WTC11 (cell line): ENCODE measurements at places on chromosomes 12 and 14. TPM values are rescaled to one million over a fixed set of nuclear protein-coding genes. Genes with fewer than 3 reads are reported as not detected.

ASCL1 gene
- 0.07 to 0.14 TPM (median 0.07 TPM) in 3 replicates for total RNA-seq

GRCh38 chr12:75853626-75854025 is 177.9 kb downstream of the PHLDA1 start:
- no peak for DNase-seq
- no peak overlapping the region for H3K4me3 ChIP-seq
- no peaks in the 10 kb centered on the region; the same call in 1 of the 2 replicates for H3K27me3 ChIP-seq
- no peak overlapping the region for H3K27ac ChIP-seq

GRCh38 chr14:28083389-28083788 is 683.2 kb upstream of the FOXG1 start:
- DNase-seq: no peak
- H3K27me3 ChIP-seq: no peaks in the 10 kb centered on the region
- peak overlapping the region; percentile 26; the same call in 1 of the 2 replicates for H3K27ac ChIP-seq
- no peaks in the 10 kb centered on the region for H3K36me3 ChIP-seq
- H3K4me1 ChIP-seq: peaks cover 35% of the 10 kb centered on the region

DNA sequence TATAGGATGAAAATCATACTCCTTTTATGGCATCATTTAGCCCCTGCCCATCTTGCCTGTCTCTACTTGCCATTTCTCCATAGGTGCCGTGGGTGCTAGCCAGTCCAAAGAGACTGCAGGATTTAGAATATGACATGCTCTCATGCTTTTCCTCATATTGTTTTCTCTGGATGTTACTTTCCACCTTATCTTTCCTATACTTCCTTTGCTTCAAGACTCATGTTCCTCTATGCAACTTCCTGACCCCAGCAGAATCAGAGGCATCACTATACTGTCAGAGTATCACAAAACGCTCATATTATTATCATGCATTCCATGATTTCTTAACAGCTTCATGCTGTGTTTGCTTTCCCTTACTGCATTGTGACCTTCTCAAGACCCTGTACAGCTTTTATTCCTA is 220.8 kb upstream of the ABCD2 start:
- H3K4me1 ChIP-seq: no peaks in the 10 kb centered on the region
- no peak overlapping the region for H3K27ac ChIP-seq
- no peaks in the 10 kb centered on the region for H3K27me3 ChIP-seq
- no peak overlapping the region for H3K4me3 ChIP-seq

DNA sequence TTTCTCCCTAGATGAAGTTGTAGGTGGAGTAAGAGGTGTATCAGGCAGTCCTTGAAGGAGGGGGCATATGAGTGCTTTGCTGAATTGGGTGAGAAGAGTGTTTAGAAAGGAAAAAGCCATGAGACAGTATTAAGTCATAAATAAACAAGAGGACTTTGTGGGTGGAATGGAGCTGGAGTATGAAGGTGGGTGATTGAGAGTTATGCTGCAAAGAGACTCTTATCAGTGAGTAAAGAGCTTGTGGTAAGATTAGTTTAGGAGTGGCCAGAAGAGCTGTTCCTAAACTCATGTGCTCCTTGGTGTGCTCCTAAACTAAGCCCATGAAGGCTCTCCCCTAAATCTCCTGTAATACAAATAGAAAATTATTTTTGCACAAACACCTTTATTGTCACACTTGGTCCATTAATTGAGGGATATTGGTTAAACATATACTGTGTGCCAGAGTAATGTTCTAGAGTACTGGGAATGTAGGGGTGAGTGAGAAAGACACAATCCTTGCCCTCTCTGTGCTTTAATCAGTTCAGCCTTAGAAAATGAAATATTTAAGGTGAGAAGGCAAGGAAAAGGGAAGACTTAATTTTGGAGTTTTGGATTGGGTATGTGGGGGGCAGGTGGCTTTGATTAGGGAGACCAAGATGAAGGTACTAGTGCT is 9.8 kb downstream of the CHPT1 start:
- H3K4me3 ChIP-seq: no peak overlapping the region
- H3K36me3 ChIP-seq: 0 out of 2 replicates have a peak, but pooled peaks cover 3% of the 10 kb centered on the region

DNA sequence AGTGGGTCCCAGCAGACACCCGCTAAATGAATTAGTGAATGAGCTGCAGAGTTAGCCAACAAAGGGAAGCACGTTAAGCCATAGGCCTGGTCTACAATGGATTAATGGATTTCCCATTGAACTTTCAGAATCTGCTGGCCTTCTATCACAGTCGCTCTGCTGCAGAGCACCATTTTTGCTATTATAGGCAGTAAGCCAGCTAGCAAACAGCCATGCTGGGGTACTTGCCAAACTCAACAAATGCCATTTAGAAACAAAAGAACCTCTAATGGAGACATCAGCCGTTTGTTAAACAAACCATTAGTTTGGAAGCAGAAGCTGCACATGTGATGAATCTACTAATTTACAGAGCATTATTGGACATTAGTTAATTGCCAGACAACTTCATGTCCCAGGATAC is 181.1 kb upstream of the STXBP6 start:
- DNase-seq: no peak
- peaks cover 23% of the 10 kb centered on the region for H3K36me3 ChIP-seq
- no peak overlapping the region for H3K4me3 ChIP-seq
- no peak overlapping the region for H3K27ac ChIP-seq
- no peaks in the 10 kb centered on the region for H3K4me1 ChIP-seq

DNA sequence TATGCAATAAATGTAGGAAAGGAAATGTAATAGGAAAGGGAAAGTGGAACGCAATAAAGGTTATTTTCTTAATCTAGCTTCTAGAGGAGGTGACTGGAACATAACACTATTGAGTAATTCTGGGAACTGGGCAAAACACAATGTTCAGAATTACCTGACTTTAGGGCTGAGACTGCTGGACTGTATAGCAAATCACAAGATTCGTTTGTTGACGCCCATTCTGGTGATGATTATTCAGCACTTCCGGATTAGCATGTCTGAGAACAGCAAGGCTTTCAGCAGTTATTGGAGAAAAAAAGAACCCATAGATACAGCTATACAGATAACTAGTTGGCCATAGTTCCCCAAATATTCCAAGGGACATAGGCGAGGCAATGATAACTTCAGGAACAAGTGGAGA is 2.3 kb upstream of the KLRD1 start:
- peaks cover 10% of the 10 kb centered on the region for H3K4me1 ChIP-seq
- no peaks in the 10 kb centered on the region for H3K27me3 ChIP-seq
- peaks cover 14% of the 10 kb centered on the region for H3K36me3 ChIP-seq
- no peak for DNase-seq
- H3K4me3 ChIP-seq: no peak overlapping the region

DNA sequence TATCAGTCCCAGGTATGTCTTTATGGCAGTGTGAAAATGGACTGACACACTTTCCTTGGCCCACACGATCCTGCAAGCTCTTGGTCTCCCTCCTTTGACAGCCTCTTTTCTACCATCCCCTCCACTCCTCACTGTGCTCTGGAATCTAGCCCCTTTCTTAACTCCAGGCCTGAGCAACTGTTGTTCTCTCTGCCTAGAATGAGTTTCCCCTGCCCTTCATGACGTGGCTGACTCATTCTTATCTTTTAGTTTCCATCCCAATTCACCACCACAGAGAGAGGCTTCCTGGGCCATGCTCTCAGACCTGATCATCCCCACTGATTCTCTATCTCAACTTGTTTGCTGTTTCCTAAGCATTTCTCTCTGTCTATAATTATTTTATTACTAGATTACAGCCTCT is 157.4 kb upstream of the HMGA2 start:
- peaks cover 4% of the 10 kb centered on the region for H3K27me3 ChIP-seq
- no peak overlapping the region for H3K4me3 ChIP-seq
- DNase-seq: no peak
- no peak overlapping the region for H3K27ac ChIP-seq
- peaks cover 8% of the 10 kb centered on the region for H3K36me3 ChIP-seq
